NCI-H446 treated with DMSO at 0.1 percent for 48 hours (cell line): ENCODE measurements at places on chromosomes 12 and 14.

GRCh38 chr14:44109036-44109435, 398.0 kb downstream of the FSCB start:
- no peak for DNase-seq

GRCh38 chr14:35861204-35861868, 35.2 kb downstream of the BRMS1L start:
- DNase-seq = no peak

DNA sequence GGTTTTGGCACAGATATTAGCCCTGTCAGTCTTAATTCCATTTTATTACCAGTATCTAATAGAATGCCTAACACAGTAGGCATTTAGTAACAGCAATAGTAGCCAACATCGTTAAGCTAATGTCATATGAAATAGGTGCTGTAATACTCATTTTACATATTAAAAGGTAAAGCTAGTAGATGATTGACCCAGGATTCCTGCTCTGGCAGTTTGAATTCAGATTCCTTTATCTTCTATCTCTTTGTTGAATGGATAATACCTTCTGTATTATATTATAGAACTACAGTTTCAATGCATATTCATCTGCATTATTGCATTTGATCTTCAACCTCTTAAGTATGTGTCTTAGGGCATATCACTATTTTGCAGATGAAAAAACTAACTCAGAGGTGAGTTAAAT, 2.9 kb downstream of the ATL1 start:
- DNase-seq = no peak

DNA sequence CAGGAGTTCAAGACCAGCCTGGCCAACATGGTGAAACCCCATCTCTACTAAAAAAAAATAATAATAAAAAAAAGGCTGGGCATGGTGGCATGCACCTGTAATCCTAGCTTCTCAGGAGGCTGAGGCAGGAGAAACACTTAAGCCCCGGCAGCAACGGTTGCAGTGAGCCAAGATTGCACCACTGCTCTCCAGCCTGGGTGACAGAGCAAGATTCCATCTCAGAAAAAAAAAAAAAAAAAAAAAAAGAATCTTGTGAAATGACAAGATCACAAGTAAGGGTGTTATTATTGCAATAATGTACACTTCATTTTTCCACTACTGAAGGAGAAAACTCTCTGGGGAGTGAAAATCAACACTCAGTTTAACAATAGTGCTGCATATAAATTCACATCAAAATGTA, 8.8 kb upstream of the PTGR2 start:
- DNase-seq = no peak
